ENCODE measurements at places on chromosomes 16 and 17. TPM values are rescaled to one million over a fixed set of nuclear protein-coding genes. Genes with fewer than 3 reads are reported as not detected.

PDIA2 gene
- total RNA-seq, result 1.3 TPM

MSRB1 gene
- 34.8 TPM for total RNA-seq

SEPHS2 gene
- total RNA-seq, result 142 TPM

DNA sequence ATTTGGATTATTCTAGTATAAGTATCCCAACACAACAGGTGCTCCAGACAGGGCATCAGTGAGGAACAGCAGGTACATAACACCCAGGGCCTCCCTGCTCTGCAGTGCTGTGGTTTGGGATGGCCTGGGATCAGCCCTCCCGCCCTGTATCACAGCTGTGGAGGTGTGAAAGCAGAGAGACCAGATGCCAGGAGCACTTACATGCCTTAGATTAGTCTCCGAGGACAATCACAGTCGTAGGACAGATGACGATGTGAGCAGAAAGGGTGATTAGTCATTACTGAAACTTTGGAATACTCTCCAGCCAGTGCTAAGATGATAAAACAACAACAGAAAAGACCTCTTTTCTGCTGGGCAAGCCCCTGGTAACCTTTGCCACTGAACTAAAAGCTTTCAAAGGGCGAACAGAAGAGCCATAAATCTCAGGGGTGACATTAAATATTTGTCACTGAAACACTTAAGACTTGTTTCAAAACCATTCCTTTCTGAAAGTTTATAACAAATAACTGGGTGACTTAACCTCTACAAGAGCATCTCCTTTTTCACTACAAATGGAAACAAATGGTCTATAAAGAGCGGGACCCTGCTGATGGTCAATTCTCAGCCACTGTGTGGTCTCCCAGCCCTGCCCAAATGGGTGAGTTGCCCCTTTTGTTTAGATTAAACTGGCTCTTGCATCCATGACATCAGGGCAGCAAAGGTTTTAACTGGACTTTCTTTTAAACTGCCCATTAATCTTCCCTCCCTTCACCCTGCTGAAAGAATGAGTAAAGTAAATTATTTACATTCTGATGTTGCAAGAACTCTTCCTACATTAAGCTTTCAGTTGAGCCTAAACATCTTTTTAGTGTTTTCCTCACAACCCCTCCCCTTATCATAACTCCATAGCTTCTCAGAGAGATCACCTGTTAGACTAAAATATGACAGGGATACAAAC is 183.1 kb upstream of the COX10 start:
- DNase-seq, result no peak

DNA sequence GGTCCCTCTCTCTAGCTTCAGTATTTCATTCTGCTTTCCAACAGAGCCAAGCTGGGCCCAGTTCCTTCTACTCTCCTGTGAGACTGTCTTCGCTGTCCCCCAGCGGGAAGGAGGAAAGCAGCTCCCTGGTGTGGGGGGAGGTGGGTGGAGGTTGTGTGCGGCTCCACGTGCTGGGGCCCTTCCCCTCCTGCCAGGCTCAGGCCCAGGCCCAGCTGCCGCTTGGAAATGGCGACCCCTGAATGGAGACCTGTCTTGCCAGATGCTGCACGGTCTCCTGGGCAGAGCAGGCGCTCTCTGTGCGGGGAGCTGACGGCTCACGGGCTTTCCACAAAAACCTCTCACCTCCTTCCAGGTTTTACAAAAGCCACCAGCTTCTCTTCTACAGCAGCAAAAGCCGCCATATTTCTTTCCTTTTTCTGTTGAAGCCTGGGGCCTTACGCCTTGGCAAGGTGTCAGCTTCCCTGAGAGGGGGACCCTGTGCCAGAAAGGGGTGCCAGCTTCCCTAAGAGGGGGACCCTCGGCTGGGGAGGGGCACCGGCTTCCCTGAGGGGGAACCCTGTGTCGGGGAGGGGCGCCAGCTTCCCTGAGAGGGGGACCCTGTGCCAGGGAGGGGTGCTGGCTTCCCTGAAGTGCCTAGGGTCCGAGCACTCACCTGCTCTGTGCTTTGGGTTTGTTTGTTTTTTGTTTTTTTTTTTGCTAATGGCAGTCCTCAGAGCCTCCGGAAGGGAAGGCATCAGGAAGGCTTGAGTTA is 47.5 kb downstream of the ZNF778 start:
- no peak for DNase-seq

- DNase-seq, result peak; percentile 44
These were observed 27.3 kb downstream of the LASP1 start for GRCh38 chr17:38897176-38897575.

DNA sequence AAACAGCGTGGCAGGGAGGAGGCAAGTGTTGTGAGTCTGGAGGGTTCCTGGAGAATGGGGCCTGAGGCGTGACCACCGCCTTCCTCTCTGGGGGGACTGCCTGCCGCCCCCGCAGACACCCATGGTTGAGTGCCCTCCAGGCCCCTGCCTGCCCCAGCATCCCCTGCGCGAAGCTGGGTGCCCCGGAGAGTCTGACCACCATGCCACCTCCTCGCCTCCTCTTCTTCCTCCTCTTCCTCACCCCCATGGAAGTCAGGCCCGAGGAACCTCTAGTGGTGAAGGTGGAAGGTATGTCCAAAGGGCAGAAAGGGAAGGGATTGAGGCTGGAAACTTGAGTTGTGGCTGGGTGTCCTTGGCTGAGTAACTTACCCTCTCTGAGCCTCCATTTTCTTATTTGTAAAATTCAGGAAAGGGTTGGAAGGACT is at the start of gene CD19:
Gene CD19 (plus strand): TSS at position 171 of the 425 bp plus-strand sequence. CDS start 30 bp downstream, at position 201.
- DNase-seq, result peak; percentile 67

GRCh38 chr17:34885076-34885475 is 76.2 kb downstream of the CCT6B start:
- DNase-seq, result no peak

DNA sequence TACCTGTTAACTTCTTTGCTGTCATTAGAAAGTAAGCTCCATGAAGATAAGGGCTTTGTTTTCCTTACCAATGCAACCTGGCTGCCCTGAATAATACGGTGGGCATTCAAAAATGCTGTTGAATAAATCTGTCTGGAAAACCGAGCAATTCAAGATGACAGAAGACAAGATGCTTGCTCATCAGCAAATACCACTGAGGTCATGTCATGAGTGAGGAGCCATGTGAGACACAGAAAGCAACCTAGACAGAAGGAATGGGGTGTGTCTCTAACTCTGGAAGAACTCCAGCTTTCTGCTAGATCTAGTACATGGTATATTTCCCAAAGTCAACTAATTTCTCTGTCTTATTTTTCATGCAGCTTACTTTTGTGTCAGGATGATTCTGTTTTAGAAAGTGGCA is 64.2 kb downstream of the STH start:
- no peak for DNase-seq

GRCh38 chr16:85466304-85466700 is 146.8 kb upstream of the GSE1 start:
- no peak for DNase-seq

DNA sequence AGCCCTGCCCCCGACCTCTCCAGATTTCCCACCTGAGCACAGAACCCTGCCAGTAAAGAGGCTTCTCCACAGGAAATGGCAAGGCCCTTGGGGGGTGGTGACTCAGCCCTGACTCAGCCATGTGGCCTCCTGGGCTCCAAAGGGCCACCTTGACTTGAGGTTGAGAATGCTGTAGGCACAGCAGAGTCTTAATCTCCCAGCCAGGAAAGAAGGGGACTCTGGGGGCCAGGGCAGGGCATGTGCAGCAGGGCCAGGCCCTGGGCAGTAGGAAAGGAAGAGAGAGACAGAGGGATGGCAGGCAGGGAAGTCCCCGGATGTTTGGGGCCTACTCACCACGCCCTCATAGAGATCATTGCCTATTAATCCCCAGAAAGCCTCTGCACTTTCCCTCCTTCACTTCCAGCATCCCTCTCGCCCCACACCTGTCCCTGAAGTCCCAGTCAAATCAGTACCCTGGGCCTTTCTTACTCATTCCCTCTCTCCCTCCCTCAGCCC is 4.8 kb upstream of the ITGA3 start:
- DNase-seq, result no peak

DNA sequence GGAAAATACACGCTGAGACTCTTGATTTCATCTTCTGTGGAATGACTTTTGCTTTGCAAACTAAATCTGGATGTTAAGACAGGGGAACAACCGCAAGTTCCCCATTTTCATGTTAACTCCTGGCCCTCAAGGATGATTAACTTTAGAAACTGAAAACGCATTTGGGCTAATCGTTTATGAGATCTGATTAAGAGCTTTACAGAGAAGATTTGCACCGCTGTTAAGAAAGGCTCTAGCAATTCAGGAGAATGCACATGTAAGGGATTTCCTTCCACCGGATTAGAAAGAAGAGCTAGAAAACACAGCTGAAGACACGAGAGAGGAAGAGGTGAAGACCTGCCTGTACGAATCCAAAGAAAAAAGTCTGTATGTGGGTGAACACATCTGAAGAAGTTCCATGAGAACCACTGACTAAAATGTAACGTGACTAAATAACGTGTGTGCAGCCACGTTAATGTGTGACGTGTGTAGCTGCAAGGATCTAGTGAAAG is 106.4 kb downstream of the YPEL2 start:
- DNase-seq, result no peak

GRCh38 chr17:36482611-36483504 is 3.6 kb upstream of the ZNHIT3 start:
- DNase-seq, result peak; percentile 83

DNA sequence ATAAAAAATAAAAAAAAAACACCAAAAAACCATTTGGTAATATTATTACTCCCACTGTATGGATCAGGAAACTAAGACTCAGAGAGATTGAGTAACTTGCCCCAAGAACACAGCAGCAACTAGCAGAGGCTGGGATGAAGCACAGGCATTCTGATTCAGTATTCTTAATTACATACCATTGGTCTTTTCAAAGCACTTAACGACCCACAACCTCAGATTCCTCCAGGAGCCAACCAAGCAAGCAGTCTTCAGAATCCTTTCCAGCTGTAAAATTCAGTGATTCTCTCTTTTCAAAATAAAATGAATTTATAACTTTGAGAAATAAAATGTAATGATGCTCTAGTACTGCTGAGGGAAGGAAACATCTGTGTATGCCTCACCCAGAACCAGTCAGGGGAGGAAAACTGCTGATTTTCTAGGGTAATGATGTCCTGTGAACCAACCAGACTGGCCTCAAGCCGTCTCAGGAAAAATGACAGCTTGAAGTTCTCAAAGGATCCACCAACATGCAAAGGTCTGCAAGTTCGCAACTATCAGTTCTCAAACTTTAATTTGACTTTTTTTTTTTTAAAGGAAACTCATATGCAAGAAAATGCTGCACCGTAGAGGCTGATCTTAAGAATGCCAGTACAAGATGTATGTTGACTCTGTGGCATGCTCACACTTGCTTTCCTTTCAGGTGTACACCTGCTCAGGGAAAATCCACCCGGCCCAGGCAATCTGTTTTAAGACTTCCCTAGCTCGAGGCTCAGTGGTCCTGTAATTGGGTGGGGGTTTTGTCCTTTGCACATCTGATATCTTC is 9.0 kb downstream of the CUEDC1 start:
- DNase-seq, result no peak

DNA sequence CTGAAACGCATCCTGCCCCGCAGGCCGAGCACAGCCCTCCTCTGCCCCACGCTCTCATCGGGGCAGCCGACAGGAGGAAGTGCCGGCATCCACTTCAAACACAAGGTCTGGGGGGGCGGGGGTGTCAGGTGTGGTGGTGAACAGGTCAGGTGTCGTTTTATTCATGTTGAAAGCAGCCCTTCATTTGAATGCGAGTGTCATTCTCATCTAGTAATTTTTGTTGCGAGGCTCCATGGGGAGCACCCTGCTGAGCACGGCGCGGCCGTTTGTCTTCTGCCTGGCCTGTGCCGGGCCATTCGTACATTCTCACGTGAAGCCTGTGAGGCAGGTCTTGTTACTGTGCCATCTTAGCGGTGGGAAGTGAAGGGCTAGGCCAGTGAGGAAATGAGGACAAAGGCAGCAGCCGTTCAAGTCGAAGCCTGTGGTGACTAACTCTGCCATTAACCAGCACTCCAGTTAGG is 1.9 kb downstream of the ACSF3 start:
- no peak for DNase-seq

DNA sequence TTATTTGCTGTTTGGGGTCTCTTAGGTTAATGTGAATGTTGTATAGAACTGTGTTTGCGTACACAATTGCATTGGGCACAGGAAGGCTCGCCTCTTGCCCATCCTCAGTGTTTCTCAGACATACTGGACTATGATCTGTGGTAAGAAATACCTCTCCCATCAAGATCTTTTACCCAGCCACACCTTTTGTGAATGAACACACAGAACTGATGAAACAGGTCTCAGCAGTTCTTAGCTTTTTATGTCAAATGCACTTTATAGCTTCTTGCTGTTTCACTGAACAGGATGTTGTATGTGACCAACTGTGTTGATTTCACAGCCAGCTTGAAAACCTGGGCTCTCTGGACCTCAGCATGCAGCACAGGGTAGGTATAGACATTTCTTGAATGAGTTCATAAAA is 31.5 kb downstream of the HAPSTR1 start:
- no peak for DNase-seq

DNA sequence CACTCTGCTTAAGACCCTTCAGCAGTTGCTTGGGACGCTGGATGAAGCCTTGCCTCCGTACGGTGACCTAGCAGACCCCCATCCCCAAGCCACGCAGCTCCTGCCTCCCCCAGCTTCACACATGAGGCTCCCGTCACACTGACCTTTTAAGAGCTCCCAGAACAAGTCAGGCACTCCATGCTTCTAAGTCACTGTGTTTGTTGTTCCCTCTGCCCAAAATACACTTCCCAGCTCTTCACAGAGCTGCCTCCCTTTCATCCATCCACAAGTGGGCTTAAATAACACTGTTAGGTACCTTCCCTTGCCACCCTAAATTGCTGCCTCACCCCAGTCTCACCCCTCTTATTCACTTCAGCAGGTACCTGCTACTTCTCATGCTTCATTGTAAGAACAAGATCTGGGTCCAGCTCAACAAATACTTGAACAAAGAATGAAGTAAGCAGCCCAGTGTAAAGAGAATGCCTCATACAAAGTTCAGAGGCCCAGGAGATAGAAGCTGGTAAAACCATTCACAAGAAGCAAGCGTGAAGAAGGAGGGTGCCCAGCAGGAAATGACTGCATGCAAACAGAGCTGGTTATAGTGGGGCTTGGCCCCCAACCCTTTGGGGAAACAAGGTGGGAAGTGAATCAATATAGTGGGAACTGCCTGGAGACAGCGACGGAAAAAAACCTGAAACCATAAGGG is 5.8 kb downstream of the ZC3H7A start:
- DNase-seq, result no peak

DNA sequence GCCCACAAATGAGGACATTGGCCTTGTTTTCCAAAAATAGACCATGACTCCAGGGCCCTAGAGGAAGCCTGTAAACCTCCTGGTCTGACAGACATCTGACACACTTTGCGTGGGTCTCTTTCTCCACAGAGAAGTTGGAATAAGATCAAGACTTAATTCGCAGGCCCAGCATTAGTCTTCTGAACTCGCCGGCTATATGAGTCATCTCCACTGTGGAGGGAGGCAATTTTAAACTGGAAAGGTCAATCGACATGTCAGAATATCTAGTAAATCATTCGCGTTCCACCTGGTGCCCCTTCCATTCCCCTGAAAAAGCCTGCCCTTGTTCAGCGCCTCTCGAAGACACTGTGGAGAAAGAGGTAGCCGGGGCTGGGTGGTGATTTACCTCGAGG is 140.1 kb downstream of the CLEC16A start:
- no peak for DNase-seq
